Activated T-helper 1 cell treated with anti-CD3 and anti-CD28 coated beads, Interleukin-2, amount 50 U/mL, for 16 hours (primary cell): ENCODE measurements at places on chromosomes 1 and 21.

GRCh38 chr1:208028526-208028925 is 117.6 kb upstream of the CD34 start:
- DNase-seq: no peak

DNA sequence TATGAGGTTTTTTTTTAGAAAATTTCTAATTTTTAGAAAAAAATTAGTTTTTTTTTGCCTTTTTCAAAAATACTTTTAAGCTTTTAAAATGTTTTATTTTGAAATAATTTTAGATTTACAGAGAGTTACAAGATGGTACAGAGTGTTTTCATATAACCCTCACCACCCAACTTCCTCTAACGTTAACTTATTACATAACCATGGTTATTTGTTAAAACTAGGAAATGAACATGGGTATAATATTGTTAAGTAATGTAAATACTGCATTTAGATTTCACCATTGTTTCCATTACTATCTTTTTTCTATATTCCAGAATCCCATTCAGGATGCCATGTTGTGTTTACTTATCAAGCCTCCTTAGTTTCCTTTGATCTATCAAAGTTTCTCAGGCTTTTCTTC is 45.2 kb upstream of the ST6GALNAC3 start:
- no peak for DNase-seq

DNA sequence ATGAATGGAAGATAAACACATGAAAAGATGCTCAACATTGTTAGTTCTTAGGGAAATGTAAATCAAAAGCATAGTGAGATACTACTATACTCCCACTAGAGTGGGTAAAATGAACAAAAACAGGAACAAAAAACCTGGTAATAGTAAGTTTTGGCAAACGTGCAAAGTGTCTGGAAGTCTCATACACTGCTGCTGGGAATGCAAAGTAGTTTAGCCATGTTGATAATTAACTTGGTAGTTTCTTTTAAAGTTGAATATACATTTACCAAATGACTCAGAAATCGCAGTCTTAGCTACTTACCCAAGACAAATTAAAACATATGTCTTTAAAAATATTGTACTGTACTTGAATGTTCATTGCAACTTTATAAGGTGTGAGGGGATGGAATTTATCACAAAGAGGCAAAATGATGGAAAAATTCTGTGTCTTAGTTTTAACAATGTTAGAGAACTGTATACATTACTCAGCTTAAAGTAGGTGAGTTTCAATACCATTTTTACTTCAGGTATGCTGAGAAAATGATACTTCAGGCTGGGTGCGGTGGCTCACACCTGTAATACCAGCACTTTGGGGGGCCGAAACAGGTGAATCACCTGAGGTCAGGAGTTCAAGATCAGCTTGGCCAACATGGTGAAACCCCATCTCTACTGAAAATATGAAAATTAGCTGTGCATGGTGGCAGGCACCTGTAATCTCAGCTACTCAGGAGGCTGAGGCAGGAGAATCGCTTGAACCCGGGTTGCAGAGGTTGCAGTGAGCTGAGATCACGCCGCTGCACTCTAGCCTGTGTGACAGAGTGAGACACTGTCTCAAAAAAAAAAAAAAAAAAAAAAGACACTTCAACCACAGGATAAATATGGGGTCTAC is 102.3 kb downstream of the PDE4B start:
- no peak for DNase-seq

DNA sequence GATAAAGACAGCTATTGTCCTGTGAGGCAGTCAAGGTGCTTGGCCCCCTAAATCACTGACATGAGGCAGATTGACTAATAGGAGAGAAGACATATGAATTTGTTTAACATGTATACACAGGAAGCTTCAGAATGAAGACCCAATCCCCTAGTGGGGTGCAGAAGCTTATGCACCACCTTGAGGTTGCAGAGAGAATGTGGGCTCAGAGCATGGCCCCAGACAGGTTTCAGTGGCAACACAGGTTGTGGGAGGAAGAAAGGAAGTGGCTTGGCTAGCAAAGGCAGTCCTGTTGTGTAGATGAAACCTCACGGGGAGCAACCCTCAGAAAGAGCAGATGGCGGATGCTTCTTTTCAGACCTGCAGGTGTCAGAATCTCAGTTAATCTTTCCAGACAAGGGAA is 37.0 kb upstream of the PARP1 start:
- DNase-seq: peak; percentile 42

- DNase-seq: no peak
Observed at GRCh38 chr1:104098837-104099236, 349.1 kb downstream of the AMY1C start.

- DNase-seq: no peak
Observed at GRCh38 chr1:219931033-219931432, 2.7 kb upstream of the SLC30A10 start.

GRCh38 chr21:28953247-28953646 is 39.4 kb downstream of the LTN1 start:
- DNase-seq: no peak

DNA sequence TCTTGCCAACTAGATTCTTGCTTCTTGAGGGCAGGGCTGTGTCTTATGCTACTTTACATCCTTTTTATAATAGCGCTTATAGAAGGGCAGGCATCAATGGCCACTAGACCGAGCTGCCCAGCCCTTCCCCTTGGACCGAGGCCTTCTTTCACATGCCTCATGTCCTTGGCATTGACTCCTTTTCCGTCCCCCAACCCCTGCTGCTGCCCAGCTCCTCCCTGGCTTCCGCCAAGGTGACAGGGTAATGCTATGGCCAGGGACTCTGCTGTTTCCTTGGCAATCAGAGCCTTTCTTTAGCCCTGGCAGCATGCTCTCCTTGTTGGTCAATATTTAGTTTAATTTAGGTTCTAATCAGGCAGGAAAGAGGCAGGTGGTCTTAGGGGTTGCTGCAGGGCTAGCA is 48.2 kb downstream of the DDX20 start:
- DNase-seq: no peak

- no peak for DNase-seq
Observed at GRCh38 chr1:246317332-246318035, 189.6 kb downstream of the SMYD3 start.

GRCh38 chr1:175303201-175303707 is 110.7 kb upstream of the KIAA0040 start:
- DNase-seq: no peak

DNA sequence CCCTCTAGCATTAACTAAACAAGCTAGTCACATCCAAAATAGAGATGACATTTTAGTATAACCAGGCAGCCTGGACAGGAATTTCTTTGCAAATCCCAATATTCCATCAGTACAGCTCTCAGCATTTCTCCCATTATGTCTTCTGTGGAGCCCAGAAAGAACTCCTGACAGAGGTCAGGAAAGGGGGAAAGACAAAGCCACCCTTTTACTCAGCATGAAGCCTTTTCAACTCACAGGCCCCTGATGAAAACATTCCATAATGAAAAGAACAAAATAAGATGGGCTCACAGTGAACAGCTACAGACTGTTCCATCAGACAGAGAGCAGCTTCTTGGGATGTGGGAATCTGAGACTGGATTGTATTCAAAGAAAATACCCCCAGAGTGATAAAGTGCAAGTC is 80.6 kb downstream of the TEX35 start:
- DNase-seq: no peak

GRCh38 chr1:55015123-55015522 is 16.4 kb downstream of the BSND start:
- DNase-seq: no peak

GRCh38 chr1:4218619-4219018 is 318.5 kb upstream of the C1orf174 start:
- no peak for DNase-seq

DNA sequence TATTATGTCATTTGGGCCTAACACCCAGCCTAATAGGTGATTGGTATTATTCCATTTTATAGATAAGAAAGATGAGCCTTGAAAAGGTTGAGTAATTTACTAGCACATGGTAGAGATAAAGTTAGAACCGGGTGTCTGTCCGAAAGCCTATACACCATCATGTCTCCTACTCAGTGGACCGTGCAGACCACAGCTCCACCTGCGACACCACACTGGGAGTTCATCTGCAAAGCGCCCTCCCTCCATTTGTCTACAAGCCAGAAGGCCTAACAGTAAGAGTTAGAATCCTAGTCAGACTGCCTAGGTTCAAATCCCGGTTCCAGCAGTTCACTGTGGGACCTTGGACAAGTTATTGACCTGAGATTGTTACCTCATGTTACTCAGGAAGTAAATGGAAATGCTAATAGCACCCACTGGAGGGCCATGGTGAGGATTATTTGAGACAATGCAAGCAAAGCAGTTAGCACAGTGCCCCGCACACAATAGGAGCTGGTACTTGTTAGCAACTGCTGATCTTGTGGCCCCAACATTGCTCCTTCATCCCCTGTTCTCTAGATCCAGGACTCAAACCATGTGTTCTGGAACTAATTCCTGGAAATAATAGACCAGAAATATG is 20.5 kb downstream of the ARMH1 start:
- DNase-seq: no peak

DNA sequence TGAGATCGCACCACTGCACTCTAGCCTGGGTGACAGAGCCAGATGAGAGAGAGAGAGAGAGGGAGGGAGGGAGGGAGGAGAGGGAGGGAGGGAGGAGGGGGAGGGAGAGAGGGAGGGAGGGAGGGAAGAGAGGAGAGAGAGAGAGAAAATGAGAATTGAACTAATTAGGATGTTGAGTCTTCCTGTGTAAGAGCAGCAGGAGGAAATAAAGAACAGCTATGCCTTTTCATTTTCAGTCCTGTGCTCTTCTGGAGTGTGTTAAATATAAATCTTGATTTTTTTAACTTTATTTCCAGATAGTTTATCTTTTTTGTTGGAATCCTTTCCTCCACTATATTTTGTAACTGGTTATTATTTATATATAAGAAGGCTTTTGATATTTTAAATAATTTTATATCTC is 27.1 kb downstream of the DNTTIP2 start:
- no peak for DNase-seq

- DNase-seq: no peak
Observed at GRCh38 chr1:31627930-31628559, 10.6 kb downstream of the HCRTR1 start.

GRCh38 chr1:26281971-26282370 is 2.1 kb downstream of the SH3BGRL3 start:
- no peak for DNase-seq

DNA sequence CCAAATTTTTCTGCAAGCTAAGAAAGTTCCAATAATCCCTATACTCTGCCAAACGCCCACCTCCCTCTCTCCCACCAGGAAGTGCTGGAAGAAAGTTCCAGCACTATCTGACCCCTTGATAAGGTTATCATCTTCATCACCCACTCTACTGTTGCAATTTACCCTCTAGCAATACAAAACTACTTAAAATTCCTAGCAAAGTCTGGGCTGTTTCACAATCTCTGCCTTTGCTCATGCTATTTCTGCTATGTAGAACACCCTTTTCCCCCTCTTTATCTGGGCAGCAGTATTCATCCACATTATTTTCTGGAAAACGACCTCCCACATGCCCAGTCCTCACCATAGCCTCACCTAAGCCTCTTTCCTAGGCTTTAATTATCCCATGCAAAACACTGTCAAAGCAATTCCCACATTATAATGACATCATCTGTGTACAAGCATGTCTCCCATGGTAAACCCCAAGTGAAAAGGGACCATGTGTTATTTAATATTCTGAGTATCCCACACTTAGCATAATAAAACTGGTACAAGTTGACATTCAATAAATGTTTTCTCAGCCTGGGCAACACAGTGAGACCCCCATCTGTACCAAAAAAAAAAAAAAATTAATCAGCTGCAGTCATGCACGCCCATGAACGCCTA is 12.0 kb downstream of the F11R start:
- DNase-seq: no peak

GRCh38 chr1:1290238-1290731 is 10.0 kb downstream of the SCNN1D start:
- DNase-seq: no peak

GRCh38 chr1:35001743-35002142 is 16.6 kb upstream of the TMEM35B start:
- DNase-seq: no peak

DNA sequence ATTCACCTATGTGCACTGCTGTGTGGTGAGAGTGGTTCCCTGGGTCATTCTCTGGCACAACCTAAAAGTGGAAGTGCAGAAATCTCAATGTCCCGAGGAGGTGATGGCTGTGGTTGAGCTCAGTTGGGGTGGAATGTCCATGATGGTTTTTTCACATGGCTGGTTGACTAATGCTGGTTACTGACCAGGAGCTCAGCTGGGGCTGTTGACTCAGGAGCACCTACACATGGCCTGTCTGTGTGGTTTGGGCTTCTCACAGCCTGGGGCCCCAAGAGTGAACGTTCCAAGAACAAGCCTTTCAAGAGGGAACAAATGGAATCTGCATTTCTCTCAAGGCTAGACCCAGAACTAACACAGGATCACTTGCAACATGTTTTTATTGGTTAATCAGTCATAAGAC is 6.4 kb upstream of the KANK4 start:
- no peak for DNase-seq
